ENCODE measurements at places on chromosomes 1 and 21.

- DNase-seq: no peak
These were observed 50.5 kb upstream of the IPO9 start for GRCh38 chr1:201778279-201779065.

DNA sequence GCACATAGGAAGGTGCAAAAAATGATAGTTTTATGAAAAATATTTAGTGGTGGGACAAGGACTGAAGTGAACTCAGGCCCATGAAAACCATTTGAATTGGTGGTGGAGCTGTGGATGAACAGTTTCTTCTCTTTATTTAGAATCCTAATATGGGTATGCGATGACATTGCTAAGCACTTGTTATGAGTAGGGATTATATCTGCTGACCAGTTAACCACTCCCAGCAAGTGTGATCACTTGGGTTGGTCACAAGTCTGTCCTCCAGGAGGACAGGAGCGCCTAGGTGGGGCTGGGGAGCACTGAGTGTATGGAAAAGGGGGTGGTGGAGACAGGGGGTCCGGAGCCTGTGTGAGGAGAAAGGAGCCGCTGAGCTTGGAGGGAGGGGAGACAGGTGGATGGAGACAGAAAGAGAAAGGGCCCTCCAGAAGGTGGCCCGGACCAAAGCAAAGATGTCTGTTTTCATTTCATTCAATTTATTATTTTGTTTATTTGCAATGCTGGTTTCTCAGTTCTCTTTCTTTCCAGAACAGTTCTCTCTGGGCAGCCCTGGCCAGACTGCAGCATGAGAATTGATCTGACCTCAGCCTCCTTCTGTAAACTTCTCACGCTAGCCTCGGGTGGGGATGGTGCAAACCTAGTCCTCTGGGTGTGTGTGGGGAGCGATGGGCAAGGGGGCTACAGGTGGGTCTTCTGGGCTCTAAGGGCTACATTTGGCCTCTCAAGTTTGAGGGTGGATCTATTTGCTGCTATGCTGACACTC is 9.9 kb upstream of the ZSCAN20 start:
- peak; percentile 36 for DNase-seq

- DNase-seq: no peak
These were observed 97.3 kb upstream of the BEND5 start for GRCh38 chr1:48873944-48874343.

GRCh38 chr1:27569506-27570291 is 34.2 kb downstream of the AHDC1 start:
- DNase-seq: no peak

GRCh38 chr1:9127395-9128165 is 1.3 kb downstream of the GPR157 start:
- no peak for DNase-seq

DNA sequence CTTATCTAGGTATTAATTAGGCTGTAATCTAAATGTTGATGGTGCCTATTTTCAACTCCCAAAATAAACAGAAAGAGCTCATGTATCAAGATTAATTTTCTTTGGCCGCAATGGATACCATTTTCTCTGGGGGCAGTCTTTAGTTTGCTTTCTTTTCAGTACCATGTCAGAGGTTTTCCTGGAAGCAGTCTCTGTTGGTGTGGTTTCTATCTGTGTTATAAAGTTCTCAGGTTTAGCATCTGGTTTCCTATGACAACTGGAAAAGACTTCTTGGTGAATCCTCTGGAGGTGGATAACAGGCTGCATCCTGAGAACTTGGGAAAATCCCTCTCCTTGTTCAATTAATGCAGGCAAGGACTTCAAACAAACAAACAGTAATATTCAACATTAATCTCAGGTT is 38.7 kb upstream of the BATF3 start:
- no peak for DNase-seq

DNA sequence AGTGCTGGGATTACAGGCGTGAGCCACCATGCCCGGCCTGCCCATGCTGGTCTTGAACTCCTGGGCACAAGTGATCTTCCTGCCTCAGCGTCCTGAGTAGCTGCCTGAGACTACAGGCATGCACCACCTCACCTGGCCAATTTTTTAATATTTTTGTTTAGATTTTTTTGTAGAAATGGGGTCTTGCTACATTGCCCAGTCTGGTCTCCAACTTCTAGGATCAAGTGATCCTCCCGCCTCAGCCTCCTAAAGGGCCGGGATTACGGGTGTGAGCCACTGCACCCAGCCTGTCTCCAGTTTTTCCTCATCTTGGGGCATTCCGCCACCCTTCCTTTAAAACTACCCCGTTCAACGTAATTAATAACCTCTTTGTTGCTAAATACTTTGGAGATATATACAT is 7.4 kb downstream of the PMF1 start:
- DNase-seq: no peak

DNA sequence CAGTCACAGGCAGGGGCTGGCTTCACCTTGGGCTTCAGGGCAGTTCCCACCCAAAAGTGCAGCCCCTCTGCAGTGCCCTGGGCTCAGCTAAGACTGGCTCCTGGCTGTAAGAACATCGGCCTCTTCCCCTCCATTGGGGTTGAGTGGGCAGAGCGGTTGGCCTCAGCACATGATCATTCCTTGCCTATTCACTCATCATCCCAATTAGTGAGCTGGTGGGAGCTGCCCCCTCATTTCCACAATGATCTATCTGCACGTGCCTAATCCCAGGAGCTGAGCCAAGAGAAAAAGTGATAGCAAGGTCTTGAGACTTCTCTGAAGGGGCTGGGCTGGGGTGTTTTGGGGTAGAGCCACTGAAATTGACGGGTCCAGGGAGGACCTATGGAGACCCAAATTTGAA is 133.6 kb downstream of the SYF2 start:
- DNase-seq: peak; percentile 59

- DNase-seq: peak; percentile 91
These were observed at the start of gene CCDC24 for GRCh38 chr1:43991476-43992231. Gene CCDC24, plus strand, starts transcription at chr1:43991599. Its CDS starts 280 bp downstream, at chr1:43991879.

DNA sequence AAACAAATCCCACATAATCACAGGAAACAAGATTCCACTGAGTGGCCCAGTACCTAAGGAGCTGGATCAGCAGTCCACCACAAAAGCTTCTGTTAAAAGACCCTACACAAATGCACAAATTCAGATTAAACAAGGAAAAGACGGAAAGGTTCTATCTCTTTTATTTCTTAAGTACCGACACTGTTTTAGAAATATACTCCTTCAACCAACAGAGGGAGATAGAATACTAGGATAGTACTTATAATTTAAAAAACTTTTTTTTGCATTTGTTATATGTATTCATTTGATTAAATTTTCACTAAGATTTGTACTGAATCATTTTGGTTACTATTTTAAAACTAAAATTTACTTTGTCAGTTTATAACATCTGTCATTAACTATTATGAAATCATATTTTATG is 12.5 kb downstream of the CDC7 start:
- DNase-seq: peak; percentile 10

DNA sequence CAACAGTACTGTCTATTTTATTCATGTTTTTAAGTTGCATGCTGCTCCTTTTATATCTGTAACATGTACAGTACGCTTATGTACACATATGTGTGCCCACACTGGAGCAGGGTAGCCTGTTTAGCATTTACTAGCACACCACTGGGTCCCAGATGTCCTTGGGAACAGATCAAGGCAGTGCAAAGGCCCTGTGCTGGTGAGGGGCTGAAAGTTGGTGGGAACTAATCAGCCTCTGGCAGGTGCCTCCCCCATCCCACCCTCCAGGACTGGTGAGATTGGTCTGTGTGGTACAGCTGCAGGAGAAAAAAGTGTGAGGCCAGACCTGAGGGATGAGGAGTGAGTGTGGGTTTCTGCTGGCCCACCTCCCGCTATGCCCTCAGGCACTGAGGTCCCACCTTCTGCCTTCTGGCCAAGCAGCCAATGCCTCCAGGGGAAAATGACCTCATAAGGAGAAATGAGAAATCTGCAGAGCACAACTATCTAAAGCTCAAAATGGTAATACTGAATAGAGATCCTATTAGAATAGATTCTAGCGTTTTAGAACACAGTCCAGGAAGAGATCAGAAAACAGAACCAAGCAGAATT is 58.9 kb downstream of the POFUT2 start:
- DNase-seq: no peak

DNA sequence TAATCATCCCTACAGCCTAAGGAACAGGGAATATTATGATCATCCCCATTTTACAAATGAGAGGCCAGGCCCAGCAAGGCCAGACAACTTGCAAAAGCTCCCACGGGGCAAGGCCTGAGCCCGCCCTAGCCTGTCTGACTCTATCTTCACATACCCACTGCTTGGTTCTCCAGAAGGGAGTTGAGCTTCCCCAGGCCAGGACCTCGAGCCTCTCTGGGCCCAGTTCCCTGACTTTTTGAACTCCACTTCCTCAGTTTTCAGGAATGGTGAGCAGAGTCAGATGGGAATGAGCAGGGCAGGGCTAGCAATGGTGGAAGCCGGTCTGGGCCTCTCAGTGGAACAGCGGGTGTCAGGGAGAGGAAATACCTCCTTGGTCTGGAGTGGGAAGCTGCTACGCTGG is 39.3 kb downstream of the CACNA1S start:
- no peak for DNase-seq

- no peak for DNase-seq
These were observed 100.0 kb downstream of the ETS2 start for GRCh38 chr21:38905752-38906151.

GRCh38 chr1:150582371-150582770 is 3.0 kb upstream of the MCL1 start:
- DNase-seq: no peak

DNA sequence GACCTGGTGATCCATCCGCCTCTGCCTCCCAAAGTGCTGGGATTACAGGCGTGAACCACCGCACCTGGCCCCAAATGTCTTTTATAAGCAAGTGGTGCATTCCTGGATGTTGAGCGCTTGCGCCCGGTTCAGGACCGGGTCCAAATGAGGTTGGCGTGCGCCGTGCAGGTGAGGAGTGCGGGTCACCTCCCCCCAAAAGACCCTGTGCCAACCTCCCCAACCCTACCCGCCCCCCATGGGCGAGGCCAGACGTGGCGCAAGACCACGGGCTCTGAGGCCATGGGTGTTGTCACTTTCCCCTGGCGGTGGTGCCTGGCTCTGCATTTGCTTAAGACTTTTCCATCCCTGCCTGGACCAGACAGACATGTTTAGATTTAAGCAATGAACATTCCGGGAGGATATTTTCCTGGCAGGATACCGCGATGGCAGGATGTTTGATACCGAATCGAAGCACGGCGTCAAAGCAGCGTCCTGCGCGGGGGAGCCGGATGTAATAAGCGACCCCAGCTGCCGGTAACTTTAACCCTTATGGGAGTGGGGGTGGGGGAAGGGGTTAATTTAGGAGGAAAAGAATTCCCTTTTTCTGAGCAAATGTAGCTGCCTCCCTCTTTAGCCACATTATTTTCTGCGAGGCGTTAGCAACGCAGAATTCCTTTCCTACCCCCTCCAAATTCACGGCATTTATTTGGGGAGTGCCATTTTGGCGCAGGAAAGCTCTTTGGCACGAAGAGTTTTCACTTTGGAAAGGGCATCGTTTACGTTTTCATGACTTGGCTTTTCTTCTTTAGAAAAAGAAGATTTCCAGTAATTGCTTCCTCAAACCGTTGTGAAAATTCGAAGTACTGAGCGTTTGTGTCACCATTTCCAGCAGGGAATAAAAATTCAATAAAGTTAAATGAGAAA is 27.8 kb upstream of the RNF187 start:
- peak; percentile 87 for DNase-seq

DNA sequence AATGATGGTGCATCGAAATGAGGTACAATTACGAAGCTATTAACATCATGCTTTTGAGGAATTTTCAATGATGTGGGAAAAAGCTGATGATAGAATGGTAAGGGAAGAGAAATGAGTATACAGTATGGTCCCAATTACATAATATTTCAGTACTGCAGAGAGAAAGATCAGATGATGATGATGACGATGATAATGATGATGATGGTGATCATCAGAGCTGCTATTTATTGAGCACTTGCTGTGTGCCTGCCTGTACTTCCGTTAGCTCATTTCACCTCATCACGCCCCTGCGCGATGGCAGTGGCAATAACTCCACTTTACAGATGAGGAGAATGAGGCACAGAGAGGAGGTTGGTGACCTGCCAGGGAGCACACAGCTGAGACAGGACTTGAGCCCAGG is 620.8 kb downstream of the MATN1 start:
- DNase-seq: no peak

GRCh38 chr1:27296773-27297291 is 25.1 kb upstream of the TMEM222 start:
- peak; percentile 71 for DNase-seq

DNA sequence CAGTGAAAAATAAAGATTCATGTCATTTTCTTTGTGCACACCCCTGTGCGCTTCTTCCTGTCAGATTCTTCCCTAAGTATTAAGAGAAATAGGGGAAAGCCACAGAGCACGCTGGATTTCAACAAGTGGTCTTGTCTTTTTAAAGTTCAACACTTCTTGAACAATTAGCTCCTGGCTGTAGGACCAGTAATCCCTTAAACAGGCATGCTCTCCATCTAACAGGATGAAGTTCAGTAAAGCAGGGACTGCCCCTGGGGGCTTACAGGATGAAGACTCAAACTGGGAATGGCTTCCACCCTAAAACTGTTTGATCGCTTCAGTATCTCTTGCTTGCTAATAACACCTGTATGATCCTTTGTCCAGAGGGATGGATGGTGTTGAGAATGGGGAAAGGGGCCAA is 4.2 kb downstream of the PSMB4 start:
- no peak for DNase-seq

Measured in suppressor macrophage (primary cell).